AG20443 (cell line): ENCODE measurements at places on chromosomes 13 and 19.

GRCh38 chr13:111403266-111403665 lies 82.8 kb downstream of the TEX29 start:
- DNase-seq: no peak

- no peak for DNase-seq
Observed at GRCh38 chr13:108225440-108225839, 7.2 kb downstream of the ABHD13 start.

GRCh38 chr13:46173656-46174055 lies 8.3 kb downstream of the LCP1 start:
- no peak for DNase-seq

DNA sequence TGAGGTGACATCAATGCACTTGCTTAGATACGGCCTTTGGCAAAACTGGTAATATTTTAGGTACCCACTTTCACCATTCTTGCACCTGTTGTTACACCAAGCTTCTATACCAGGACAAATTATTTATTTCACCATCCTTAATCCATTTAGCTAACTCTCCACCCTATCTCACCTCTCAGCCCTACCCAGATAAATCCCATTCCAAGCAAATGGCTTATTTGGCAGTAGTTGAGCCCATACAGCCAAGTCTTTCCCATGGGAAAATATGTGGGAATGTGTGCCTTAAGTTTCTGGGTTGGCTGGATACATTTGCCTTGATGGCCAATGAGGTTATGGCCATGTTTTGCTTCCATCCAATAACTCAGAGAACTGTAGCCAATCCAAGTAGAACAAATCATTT lies 551.9 kb downstream of the GPC6 start:
- DNase-seq: no peak

DNA sequence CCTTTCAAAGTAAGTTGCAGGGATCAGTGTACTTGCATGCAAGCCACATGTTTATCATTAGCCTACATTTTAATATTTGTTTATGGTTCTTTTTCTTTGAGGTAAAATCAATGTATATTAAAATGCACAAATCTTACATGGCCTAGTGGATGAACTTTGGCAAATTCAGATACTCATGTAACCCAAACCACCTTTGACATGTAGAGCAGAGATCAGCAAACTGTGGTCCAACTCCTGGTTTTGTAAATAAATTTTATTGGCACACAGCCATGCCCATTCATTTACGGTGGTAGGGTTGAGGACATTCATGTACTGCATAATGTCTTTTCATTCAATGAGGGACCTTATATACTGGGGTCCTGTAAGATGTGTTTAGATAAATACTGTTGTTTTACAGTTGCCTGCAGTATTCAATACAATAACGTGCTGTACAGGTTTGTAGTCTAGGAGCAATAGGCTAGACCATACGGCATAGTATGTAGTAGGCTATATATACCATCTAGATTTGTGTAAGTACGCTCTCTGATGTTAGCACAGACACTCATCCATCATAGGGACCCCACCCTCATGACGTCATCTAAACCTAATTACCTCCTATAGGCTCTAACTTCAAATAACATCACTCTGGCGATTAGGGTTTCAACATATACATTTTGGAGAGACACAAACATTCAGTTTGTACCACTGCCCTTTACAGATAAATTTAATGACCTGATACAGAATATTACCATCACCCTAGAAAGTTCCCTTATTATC lies 5.7 kb downstream of the NDFIP2 start:
- no peak for DNase-seq

DNA sequence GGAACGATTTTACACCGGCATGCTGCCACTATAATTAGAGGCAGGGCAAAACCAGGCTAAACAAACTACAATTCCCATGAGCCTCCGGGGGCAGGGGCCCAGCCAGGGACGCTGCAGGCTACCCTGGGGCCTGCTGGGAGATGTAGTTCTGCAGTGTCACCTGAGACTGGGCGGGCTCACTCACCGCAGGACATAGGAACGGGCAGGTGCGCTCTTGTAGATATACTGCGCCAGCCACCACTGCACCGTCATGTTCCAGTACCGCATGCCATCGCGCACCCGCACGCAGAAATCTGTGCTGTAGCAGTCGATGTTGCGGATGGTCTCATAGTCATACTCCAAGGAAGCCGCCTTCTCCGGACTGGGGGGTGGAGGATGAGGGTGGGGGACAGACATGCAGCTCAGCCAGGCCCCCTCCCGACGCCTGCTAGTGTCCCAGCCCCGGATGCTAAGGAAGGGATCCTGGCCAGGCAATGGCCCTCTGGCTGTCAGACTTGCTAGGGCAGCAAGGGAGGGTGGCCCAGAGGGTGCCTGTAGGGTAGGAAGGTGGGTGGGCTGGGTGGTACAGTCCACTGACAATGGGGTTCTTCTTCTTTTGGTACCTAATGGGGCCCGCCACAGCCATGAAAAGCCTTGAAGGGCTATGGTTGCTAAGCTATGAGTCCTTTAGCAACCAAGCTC lies 5.8 kb upstream of the TMC4 start:
- DNase-seq: no peak

GRCh38 chr19:12543855-12544254 lies 7.4 kb downstream of the ZNF564 start:
- DNase-seq: no peak

GRCh38 chr19:19602713-19603324 lies 15.7 kb downstream of the PBX4 start:
- no peak for DNase-seq

GRCh38 chr19:18023622-18024251 lies 15.8 kb downstream of the ARRDC2 start:
- no peak for DNase-seq
